ENCODE measurements at places on chromosomes 12 and 14.

DNA sequence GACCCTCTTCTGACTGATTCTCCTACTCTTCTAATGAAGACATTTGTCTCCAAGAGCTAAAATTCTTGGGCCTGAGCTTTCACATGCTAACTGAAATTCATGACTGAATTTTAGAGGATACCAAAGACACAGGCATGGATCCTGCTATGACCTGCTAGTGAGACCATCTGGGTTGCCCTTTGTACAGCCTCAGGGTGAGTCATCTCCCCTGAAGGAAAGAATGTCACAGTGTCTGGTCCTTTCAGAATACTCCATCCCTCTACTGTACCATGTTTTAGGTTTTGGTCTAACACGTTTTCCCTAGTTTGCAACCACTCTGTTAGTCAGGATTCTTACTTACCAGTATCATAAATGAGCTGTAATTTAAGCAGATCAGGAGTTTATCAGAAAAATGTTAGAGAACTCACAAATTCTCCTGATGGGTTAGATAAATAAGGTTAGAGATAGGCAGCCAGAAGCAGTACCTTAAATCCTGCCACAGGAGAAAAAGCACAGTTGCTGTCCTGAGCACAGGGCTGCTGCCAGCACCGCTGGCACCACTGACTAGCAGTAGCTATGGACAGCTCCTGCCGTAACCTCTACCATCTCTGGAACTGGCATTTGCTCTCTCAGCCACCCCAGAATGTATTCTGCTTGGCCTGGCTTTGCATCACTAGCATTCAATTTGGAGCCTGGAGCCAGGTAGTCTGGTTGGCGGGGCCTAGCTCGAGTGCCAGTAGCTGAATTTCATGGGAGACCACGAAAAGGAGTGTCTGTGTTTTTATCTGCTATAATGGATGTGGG, 127.6 kb downstream of the ANO6 start:
- DNase-seq, result peak; percentile 58

DNA sequence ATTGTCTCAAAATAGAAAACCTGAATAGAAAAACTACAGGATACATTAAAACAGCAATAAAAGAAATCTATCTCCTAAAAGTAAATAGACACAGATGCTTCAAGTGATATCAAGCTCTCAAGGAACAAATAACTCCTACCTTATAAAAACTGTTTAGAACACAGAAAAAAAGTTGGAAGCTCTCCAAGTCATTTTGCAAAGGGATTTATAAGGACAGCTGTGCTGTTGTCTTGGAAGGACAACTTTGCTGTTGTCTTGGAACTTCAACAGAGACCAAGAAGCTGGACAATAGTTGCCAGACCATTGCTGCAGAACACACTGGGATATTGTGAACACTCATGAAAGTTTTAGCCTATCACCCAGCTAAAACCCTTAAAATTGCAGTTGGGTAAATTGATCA, 780.7 kb downstream of the FLRT2 start:
- no peak for DNase-seq

GRCh38 chr12:39990122-39991101, 115.5 kb downstream of the SLC2A13 start:
- peak; percentile 54 for DNase-seq

DNA sequence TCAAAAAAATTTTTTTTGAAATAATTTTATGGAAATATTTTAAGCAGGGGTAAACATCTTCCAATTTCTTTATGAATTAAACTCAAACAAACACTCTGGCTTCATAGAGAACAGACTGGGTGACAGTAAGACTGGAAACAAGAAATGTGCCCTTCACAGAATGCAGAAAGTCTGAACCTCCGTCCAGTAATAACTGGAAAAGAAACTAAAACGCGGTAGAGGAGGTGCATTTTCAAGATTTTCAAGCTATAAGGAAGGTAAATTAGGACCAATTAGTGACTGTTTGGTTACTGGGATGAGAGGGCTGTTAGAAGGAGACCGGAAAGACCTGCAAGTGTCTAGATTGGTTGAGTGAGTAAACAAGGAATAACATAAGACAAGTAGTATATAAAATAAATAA, 245.7 kb downstream of the CEP128 start:
- no peak for DNase-seq

DNA sequence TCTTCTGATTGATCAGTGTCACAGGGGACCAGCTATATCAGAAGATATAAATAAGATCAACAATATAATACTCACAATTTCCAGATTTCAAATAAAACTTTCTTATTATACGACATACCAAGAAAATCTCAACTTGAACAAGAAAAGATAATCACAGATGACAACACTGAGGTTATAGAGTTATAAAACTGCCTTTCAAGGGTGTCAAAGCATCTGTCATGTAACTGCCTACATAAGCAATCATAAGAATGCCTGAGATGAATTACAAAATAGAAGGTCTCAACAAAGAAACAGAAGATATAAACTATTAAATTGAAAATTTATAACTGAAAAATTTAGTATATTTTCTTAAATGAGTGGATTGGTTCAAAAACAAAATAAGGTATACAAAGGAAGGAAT, 659.2 kb downstream of the SLC16A7 start:
- no peak for DNase-seq

Data from Peyer's patch (tissue), 4 donors.